ENCODE measurements at places on chromosomes 7 and 10.

DNA sequence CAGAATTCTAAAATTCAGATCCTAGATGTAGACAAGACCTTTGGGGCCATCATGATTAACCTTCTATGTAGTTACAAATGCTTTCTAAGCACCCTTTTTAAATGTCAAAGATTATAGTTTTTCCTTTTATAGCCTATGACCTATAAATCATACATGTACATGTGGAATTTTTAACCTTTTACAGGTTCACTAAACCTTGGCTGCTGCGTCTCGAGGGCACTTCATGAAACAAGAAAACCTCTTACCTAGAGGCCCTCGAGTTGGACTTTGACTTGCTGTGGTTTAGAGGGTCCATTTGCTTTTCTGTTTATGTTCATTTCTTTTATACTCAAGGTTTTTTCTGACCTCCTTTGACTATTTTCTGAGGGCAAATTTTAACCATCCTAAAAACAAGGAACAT is 302.2 kb downstream of the CSTF2T start:
- no peak for DNase-seq

GRCh38 chr10:288316-289200 is 153.3 kb downstream of the ZMYND11 start:
- no peak for DNase-seq

DNA sequence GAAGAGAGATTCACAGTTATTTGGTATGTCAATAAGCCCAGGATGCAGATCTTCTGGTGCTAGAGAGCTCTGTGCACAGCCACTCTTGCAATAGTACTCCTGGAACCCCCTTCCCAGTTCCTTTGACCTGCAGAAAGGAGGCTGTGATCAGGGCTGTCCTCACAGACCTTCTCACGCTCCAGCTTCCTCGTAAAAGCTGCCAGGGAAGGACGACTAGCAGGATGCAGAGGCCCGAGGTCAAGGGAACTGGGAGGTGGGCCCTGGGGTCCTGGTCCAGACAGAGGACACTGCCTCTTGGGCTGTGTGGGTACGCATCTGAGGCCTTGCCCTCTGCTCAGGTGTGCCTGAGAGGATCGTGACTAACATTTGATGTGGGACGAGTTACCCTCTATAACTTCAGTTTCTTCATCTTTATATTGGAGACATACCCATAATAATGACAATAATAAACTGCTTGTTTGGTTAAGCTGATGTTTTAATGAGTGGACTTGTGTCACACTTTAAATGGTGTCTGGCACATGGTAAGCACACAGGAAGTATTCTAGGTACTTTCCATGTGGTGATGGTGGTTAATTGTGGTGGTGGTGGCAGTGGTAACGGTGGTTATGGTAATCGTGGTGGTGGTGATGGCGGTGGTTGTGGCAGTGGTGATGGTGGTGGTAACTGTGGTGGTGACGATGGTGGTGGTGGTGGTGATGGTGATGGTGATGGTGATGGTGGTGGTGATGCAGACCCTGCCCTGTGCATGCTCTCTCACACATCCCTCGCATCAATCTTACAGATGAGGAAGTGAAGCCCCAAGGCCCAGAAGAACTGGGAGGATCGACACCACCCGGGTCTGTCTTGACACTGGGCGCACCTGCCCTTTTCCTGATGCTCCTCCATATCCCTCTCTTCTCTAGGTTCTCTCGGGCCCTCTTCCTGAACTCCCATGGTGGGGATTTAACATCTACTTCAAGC is 235.2 kb upstream of the GRB10 start:
- DNase-seq: no peak

- no peak for DNase-seq
These were observed 22.2 kb upstream of the SRGN start for GRCh38 chr10:69065406-69066361.

GRCh38 chr7:94029976-94030375 is 25.8 kb upstream of the BET1 start:
- DNase-seq: no peak

- DNase-seq: no peak
These were observed 3.3 kb downstream of the SLC26A3 start for GRCh38 chr7:107799647-107800264.

DNA sequence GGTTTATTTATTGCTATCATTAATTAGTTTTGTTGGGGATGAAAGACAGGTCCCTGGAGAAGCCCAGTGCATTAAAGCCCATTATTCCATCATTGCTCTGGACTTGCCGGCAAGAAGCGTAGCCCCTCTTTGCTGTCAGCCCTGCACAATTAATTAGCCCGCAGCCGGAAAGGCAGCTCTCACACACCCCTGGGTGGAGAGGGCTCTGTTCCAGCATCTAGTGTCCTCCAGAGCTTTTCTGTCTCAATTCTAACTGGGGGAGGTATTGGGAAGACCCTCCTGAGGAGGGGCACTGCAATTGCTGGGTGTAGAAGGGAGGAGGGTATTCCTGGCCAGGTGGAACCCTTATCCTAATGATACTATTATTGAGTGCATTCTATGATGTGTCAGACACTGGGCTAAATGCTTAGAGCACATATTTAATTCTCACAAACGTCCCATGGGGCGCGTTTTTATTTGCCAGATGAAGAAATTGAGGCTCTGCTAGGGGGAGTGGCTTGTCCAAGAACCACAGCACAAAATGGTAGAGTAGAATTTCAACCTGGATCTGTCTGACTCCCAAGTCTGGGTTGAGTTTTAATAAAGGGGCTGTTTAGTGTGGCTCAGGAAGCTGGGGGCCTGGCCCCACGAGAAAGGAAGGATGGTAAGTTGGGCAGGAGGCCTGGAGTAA is 148.1 kb upstream of the PCBD1 start:
- no peak for DNase-seq

- DNase-seq: no peak
These were observed 58.4 kb downstream of the ST8SIA6 start for GRCh38 chr10:17396004-17396403.

GRCh38 chr10:127886371-127887051 is 6.2 kb downstream of the CLRN3 start:
- no peak for DNase-seq

DNA sequence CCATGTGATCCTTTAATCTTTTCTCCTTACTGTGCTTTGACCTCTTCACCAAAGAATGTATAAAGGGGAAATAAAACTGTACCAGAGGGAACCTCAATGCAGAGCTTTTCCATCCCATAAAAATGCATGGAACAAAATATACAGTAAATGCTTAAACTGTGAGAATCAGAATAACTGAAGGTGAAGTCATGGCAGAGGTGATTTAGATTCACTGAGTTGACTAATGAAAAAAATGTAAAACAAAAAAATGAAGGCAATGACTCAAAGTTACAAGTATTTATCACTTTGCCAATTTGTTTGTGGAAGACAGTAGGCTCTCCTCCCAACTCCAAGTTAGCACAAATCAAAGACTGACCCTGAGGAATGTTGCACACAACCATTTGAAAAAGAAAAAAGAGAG is 1331.6 kb upstream of the SORCS1 start:
- no peak for DNase-seq

DNA sequence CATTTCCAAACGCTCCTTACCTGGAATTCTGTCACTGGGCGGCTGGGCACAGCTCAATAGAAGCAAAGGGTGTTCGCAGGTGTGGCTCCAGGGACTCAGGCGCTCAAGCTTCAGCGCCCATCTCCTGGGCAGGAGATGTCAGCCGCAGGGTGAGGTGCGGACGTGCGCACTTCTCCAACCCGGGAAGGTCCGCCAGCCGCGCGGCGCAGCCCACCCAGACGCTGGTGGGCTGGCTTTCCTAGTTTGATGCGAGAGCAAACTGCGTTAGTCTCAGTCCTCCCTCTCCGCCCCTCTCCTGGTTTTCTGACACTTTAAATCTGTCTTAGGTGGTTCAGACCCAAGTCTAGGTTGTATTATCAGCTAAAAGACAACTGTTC is 267 bp downstream of the CALCR start:
- DNase-seq: no peak

- no peak for DNase-seq
These were observed 23.5 kb downstream of the RET start for GRCh38 chr10:43100366-43100765.

DNA sequence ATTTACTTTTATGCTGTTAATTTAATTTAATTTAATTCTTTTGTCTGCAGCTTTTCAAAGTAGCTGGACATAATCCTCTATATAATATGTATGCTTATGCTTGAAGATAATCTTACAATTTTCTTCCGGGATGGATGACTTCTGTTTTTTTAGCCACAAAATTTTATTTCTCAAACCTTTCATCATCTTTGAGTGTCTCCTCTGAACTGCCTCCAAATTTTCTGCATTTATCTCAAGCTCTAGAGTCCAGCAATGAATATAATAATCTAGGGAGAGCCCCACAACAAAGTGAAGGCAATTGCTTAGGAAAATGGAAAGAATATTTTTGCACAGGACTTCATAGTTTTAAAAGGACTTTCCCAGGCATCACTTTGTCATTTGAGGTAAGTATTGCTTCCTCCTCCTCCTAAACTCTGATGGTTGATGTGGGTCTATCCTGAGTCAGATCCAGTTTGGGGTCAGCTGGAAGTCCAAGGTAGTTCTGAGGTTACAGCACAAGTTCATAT is 53.7 kb upstream of the FAM3C start:
- no peak for DNase-seq

- no peak for DNase-seq
These were observed 255.2 kb downstream of the ABCA13 start for GRCh38 chr7:48426331-48426965.

Data from NCI-H1694 (cell line).